ENCODE measurements at places on chromosomes 12 and 14.

- no peak for DNase-seq
Measured at GRCh38 chr14:21626491-21627230, 8.1 kb downstream of the OR10G2 start.

GRCh38 chr12:125978286-125978685 lies 913.1 kb downstream of the AACS start:
- no peak for DNase-seq

- DNase-seq: no peak
Measured at GRCh38 chr12:67459173-67459572, 189.4 kb upstream of the DYRK2 start.

- peak; percentile 20 for DNase-seq
Measured at GRCh38 chr14:89158701-89159100, 258.3 kb downstream of the FOXN3 start.

DNA sequence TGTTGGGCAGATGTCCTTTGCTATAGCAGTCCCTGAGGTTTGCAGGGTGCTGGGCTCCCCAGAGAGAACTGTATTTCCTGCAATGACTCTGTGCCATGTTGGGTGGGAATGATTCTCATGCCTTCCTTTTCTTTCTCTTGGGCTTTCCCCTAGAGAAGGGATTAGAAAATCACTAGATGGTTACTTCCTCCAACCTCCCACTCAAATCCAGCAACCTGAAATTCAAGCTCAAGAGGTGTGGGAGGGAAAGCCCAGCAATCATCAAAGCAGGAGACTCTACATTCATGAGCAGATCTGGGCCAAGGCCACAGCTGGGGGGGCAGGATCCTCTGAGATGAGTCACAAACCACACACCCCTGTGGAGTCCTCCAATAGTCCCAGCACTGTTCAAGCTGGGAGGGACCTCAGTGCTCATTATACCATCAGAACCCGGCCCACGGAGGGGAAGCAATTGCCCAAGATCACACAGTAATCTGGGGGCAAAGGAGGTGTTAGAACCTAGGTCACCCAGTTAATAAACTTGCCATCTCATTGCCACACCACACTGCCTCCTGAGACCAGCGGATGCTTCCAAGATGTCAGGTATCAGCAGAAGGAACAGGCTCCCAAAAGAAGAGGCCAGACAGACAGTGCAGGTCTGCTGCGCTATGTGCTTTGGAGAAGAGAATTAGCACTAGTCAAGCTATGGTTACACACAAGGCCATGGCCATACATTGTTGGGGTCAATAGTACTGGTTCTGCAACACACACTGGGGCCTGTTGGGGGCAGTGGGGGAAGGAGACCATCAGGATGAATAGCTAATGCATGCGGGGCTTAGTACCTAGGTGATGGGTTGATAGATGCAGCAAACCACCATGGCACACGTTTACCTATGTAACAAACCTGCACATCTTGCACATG lies 65.7 kb downstream of the TTC9 start:
- DNase-seq: no peak

GRCh38 chr12:19692091-19692490 lies 252.8 kb downstream of the AEBP2 start:
- DNase-seq: no peak

Measured in K562 (cell line).